CD4-positive, alpha-beta T cell treated with Interferon alpha-2 for 1 hour (primary cell): ENCODE measurements at places on chromosomes 16 and 17.

DNA sequence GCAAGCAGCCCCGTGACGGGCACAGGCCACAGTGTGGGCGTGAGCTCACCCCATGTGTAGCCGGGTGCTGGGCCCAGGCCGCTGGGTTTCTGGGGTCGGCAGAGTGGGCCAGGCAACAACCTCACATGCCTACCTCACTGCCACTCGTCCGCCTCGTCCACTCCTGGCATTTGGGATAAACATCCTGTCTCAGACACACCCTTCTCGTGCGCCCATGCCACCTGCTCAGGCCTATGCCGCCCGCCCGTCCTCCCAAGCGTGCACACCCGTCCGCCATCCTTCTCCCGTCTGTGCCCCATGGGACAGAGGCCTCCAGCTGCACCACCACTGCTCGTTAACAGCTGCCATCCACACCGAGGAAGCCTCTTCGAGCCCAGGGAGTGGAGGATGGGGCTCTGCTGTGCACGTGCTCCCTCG is 64.3 kb downstream of the KLHDC4 start:
- DNase-seq = no peak

GRCh38 chr17:42275527-42276358 is 448 bp downstream of the STAT5B start:
- peak; percentile 52 for DNase-seq

- DNase-seq = no peak
These were observed 46.1 kb downstream of the ABCA8 start for GRCh38 chr17:68909066-68909465.

GRCh38 chr17:49694847-49695697 is 12.7 kb downstream of the SLC35B1 start:
- DNase-seq = peak; percentile 69

GRCh38 chr17:78338486-78339259 is 21.2 kb downstream of the SOCS3 start:
- DNase-seq = peak; percentile 57

DNA sequence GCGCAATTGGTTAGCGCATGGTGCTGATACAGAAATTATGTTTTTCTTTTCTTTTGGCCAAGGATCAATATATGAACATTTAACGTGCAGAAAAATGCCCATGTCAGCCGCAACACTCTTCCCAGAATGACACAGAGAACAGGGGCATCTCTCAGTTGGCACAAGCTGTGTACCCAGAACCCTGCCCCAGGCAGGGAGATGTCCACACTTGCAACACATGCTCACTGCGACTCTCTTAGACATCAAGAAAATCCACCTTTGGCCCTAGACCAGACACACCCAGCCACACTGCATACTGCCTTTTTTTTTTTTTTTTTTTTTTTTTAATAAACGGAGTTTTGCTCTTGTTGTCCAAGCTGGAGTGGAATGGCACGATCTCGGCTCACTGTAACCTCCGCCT is 17.0 kb downstream of the PITPNA start:
- no peak for DNase-seq

GRCh38 chr16:610513-611381 is 20.0 kb upstream of the WFIKKN1 start:
- DNase-seq = peak; percentile 44

DNA sequence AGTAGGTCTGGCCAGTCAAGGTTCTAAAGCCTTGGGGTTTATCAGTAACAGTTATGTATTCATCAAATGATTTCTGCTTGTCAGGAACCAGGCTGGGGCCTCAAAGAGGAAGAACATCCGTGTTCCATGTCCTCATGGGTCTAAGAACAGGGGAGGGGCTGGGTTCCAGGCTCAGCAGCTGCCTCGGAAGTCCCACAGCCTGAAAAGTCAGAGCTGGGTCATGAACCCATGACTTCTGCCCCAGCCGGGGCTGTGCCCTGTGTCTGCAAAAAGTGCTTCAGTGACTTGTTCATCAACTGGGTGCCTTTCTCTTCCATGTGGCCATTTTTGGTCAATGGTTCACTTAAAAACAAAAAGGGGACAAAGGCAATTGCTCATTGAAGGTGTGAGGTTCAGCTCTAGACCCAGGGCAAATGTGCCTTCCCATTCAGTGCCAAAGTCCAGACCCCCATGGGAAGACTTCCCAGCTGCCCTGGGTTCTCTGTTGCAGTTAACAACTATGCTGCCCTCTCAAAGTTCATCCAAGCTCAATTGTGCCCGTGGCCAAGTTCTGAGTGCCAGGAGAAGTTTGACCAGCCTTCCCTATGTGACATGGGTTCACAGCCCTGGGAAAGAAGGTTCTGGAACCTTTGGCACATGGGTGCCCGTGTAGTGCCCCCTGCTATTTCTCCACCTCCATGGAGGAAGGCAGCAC is 18.5 kb downstream of the TBKBP1 start:
- no peak for DNase-seq

DNA sequence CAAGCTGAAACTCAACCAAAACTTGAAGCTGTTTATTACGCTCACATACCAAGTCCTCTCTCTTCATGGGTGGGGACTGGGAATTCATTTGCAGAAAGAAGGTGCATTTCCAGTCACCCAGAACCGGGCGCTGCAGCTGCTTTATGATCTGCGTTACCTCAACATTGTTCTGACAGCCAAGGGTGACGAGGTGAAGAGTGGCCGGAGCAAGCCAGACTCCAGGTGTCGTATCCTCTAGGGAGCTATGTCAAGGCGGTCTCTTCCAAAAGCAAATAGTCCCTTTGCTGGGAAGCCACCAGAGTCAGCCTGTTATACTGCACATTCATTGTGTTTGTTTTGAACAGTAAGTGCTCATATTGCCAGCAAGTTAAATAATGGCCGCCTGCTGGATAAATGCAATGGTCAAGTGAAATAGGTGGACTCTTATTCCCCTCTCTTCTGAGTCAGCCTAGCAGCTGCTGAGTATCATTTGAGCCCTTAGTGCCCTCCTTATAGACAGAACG is 12.7 kb downstream of the COG1 start:
- no peak for DNase-seq

DNA sequence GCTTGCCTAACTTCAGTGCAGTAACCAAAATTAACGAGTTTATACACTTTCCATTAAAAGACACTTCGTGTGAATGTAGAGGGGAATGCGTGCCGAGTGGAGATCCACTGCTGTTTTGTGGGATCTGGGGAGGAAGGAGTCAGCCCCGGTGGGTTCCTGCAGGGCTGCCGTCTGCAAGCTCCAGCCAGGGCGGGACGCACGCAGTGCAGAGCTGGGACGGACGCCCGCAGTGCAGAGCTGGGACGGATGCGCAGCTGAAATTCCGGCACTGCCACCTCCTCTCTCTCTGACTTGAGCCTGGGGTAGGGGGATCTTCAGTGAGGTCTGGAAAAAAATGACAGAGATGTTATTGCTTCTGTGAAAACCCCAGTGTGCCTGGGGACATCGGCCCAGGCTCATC is 16.5 kb upstream of the ZC3H18 start:
- DNase-seq = no peak

DNA sequence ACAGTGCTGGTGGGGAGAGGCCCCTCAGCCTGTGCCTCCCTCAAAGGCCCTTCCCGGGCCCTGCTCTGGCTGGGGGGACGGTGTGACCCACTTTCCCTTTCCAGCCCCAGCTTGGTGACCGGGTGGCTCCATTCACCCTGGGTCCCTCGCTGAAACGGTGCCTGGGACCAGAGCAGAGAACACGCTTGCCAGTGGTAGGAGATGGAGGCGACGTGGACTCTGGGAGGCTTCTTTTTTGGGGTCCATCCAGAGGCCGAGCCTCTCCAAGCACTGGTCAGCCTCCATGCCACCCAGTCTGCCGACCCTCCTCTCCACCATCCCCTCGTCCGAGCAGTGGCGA is 7.7 kb downstream of the CENPX start:
- no peak for DNase-seq

DNA sequence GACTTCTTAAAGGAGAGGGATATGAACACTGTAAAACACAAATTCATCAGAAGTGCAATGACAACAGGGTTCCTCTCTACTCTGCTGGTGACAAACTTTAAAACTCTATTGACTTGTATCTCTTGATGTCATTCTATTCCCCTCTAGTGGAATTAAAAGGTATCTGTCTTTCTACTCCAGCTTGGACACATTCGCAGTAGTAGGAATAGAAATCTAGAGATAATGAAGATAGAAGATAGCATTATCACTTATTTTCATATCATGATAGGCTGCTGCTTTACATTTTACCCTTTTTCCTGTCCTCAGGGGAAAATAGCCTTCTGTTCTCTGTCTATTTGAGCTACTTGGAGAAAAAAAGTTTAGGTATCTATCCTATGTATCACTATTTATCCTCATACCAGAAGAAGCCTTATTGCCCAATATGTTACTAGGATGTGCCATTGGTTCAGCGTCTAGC is 209.6 kb upstream of the CACNG5 start:
- no peak for DNase-seq

GRCh38 chr17:6578491-6578890 is 22.1 kb upstream of the PITPNM3 start:
- no peak for DNase-seq

- no peak for DNase-seq
These were observed 120.4 kb downstream of the CHD9NB start for GRCh38 chr16:52932321-52932720.

DNA sequence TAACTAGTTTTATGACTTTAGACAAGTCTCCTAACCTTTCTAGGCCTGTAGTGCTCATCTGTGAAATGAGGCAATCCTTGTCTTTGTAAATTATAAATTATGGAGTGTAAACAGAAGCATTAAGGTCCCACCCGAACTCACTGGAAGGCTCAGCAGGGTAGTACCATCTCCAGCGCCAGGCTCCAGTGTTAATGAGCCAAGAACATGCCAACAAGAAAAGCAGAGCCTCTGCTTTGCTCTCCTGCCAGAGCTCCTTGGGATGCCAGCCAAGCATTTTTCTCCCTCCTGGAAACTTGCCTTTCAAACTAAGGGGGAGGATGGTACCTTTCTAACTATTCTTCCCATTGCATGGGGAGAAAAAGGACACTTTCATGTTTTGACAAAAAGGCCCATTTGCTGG is 14.9 kb downstream of the LIMD2 start:
- DNase-seq = no peak

- DNase-seq = no peak
These were observed 3.9 kb downstream of the FZD2 start for GRCh38 chr17:44561237-44561623.

DNA sequence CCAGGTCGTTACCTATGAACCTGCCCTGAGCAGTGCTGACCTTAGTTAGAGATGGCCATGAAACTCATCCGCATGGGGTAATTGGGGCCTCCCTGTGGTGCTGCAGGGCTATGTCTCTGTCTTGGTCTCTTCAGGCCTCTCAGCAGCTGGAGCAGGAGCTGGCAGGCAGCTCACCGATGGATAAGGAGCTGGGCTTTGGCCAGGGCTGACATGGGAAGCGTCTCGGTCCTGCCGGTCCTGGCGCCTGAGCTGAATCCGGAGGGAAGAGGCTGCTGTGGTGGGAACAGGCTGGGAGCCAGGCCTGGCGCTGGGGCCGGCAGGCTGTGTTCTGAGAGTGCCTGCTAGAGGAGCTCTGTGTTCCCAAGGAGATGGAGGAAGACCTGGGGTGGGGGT is 10.1 kb downstream of the IL32 start:
- DNase-seq = no peak

DNA sequence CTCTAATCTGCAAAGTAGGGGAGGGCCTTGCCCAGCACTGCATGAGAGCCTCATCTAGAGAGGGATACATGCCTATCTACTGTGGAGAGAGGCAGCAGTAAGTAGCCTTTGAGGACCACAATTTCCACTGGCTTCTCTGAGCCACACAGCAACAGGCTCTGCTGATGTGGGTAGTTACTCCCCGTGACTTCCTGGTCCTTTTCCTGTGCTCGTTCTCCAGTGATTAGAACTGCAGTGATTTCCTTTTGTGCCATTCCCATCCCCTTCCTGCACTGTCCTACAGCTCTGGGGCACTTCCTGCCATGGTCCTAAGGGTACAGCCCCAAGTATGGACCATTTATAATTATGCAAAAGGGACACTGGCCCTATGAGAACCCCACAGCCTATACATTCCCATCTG is 3.0 kb downstream of the PLSCR3 start:
- DNase-seq = no peak

GRCh38 chr17:34299956-34300577 is 14.5 kb downstream of the CCL11 start:
- DNase-seq = no peak

DNA sequence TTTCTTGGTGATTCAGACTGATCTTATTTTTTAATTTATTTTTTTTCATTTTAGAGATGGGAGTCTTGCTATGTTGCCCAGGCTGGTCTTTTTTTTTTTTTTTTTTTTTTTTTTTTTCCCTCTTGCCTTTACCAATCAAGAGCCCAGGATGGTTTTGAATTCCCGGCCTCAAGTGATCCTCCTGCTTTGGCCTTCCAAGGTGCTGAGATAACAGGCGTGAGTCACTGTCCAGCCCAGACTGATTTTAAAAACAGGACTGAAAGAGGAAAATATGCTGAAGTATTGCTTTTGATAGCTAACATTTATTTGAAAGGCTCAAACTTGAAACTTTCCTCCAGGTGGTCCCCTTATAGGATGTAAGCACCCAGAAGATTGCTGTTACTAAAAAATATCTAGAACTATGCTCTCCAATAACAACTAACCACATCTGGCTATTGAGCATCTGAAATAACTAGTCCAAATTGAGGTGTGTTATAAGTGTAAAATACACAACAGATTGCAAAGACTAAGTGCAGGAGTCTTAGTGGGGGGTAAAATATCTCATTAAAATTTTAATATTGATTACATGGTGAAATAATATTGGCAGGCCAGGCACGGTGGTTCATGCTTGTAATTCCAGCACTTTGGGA is 15.8 kb upstream of the BRIP1 start:
- DNase-seq = no peak

DNA sequence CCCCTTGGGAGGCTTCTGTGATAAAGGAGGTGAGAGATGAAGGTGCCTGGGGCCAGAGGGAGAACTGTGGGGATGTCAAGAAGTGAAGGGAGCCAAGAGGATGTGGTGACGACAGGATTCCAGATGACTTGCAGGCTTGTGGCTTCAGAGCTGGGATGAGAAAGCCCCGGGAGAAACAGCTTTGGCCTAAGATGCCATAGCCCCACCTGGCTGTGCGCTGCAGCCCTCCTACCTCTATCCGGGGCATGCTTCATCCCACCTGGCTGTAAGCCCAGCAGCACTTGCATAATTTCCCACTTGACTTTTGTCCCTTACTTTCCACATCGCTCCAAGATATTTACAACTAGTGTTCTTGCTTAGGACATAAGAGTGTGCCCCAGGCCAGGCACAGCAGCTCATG is 29.3 kb downstream of the GINS3 start:
- DNase-seq = no peak

DNA sequence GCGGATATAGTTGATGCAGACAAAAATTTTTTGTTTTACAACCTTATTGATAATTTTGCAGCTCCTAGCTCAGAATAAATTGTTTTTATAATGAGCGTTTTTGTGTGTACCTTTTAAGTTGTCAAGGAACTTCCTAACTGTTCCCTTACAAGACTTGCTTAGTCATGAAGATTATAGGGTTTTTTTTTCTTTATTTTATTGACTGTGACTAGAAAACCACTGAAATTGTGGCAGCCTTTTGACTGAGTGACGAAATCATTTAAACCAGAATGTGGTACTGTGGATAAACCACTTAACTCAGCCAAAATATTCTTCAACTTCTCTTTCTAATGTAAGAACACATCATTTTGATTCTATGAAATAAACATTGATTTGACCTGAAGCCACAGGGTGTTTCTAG is 40.8 kb upstream of the VPS4A start:
- DNase-seq = no peak
